ENCODE measurements at places on chromosomes 3 and 15.

GRCh38 chr3:100289339-100289738 is 28.5 kb downstream of the TBC1D23 start:
- DNase-seq, result no peak

- no peak for DNase-seq
These were observed 596 bp downstream of the COL7A1 start for GRCh38 chr3:48594417-48595049.

- no peak for DNase-seq
These were observed 1.2 kb downstream of the CHMP2B start for GRCh38 chr3:87228316-87228715.

DNA sequence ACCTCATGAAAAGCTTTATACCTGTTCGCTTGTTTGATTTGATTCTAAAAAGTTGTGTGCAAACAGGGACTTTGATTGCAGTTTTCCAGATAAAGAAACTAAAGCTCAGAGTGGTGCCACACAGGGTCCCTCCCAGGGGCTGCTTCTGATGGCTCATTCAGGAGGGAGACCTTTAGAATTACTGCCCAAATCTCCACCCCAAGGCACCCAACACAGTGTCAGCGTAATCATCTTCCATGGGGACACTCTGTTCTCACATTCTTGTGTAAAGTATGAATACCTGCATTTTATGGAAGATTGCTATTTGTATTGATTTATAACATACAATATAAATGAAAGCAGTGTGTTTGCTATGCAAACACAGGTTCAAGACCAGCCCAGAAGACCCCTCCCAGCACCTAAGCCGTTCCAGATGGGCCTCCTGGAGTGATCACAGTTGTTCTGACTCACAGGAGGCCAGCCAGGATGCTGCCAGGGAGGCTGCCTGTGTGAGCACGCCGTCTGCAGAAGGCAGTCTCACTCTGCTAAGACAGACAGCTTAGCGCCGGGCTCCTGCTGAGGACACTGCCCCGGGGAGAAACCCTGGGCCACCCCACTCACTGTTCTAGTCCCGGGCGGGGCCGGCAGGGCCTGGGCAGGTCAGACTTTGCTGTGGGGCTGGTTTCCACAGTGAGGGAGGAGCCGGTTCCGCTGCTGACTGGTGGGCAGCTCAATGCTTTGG is 185.6 kb downstream of the FAM43A start:
- DNase-seq, result no peak

DNA sequence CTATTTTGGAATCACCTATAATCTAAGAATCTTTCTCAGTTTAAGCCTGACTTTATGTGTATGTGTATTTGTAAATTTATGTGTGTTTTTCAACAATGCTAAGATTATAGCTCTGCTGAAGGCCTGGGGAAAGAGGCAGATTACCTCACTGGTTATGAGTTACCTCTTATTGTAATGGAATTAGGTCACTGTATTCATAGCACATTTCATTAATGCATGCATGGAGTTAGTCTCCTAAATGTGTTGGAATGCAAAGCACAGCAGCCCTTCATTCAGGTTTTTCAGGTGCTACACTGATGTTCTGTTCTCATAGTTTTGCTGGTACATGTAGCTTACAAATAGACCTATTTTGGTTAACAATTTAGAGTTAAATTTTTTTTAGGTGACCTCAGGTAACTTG is 9.5 kb downstream of the GPR87 start:
- no peak for DNase-seq

DNA sequence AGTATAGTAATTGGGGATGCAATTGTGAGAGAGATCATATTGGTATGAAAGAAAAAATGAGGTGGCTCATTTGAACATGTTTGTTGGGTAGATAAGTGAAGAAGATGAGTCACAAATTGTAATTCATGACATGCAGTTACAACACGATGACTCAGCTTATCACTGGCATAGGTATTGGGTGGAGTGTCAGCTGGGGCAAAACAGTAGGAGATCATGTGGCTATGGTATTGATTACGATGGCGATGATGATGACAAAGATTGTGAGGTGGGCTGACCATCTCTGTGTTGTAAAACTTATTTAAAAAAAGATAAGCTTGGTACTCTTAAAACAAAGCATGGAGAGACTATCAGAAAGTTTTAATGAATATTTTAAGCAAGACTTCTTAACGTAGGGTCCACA is 11.6 kb upstream of the DPH6 start:
- no peak for DNase-seq
